NCI-H187 (cell line): ENCODE measurements at places on chromosomes 2 and 18.

DNA sequence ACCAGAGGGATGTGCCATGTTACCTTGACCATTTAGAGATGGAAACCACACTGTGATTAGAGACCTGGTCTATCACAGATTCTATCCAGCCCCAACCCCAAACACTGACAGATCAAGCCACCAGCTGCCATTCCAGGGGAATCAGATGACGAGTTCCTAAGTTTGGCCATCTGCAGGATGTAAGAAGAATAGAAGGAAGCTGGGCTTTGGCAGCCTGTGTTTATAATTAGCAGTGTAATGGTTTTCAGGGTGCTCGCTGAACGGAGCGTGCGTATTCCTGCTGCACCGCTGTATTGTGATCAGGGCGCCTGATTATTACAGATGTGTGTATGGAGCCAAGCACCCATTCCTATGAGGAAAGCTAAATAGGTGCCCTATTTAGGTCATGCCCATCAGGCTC is 138.1 kb downstream of the LRRC30 start:
- DNase-seq: no peak

GRCh38 chr2:98460573-98461497 is 16.2 kb downstream of the INPP4A start:
- no peak for DNase-seq

DNA sequence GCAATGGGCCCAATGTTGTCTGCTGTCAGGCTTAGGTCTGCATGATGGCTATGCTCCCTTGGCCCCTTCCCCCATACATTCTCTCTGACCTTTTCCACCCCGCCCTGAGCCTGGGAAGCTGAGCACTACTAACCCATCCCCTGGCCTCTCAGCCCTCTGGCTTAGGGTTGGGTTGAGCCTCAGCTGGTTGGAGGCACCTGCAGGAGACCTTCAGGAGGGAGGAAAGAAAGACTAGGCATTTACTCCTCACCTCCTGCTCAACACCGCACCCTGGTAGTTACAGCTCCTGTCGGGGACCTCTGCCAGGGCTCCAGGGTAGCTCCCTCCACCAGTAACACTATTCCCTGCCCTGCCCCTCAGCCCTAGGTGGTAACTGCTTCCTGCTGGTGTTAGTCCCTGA is 80.5 kb downstream of the GALNT14 start:
- DNase-seq: no peak

GRCh38 chr18:63788447-63789096 is 13.4 kb downstream of the SERPINB7 start:
- DNase-seq: no peak

- DNase-seq: no peak
Observed at GRCh38 chr2:162060532-162060931, 13.5 kb downstream of the DPP4 start.

GRCh38 chr2:200121931-200122330 is 166.5 kb downstream of the MAIP1 start:
- DNase-seq: no peak

DNA sequence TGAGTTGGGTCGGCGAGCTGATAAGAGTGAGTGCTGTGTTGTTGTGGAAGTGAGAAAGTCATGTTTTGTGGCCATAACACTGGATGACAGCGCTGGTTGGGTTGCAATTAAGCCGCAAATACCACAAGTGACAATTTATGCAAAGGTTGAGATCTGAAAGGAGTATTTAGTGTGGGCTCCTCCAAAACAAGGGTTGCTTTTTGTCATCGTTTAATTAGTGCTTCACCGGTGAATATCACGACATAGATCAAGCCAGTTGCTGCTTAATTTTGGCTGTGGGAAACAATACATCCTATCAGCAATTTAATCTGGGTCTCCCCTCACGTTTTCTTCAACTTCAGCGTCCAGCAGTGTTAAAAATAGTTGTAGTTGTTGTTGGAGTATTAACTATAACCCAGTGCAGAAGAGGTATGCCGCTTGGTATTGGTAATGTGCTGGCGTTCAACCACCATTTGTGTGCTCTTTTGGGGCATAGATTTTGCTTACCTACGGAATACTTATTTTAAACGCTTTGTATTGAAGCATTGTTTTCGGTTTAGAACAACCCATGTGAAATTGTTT is 662 bp downstream of the ACVR2A start:
- DNase-seq: no peak

DNA sequence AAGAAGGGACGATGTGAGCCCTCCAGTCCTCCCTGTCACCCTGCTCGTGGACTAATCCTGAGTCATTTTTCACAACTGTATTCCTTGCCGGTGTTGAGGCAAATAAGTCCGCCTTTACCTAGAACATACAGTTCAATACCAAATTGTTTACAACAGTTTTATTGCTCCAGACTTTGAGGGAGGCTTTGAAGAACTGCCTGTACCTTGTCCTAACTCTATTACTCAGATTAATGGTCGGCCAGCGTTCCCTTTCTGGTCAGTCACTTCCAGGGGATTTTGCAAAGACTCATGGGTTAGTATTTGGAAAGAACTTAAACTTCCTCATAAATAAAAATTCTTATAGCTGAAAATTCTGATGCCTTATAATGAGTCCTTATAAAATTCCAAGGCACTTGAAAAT is 85.1 kb upstream of the ZNF532 start:
- no peak for DNase-seq

- no peak for DNase-seq
Observed at GRCh38 chr2:113304702-113305101, 26.0 kb upstream of the PAX8 start.

GRCh38 chr18:78984941-78985784 is 5.5 kb downstream of the SALL3 start:
- no peak for DNase-seq

GRCh38 chr2:107545066-107545465 is 281.6 kb upstream of the RGPD4 start:
- DNase-seq: no peak

GRCh38 chr2:24287171-24287570 is 73.2 kb downstream of the ITSN2 start:
- no peak for DNase-seq

- no peak for DNase-seq
Observed at GRCh38 chr2:11168488-11168887, 13.2 kb downstream of the SLC66A3 start.

- DNase-seq: no peak
Observed at GRCh38 chr2:208156439-208156838, 7.0 kb downstream of the CRYGA start.

DNA sequence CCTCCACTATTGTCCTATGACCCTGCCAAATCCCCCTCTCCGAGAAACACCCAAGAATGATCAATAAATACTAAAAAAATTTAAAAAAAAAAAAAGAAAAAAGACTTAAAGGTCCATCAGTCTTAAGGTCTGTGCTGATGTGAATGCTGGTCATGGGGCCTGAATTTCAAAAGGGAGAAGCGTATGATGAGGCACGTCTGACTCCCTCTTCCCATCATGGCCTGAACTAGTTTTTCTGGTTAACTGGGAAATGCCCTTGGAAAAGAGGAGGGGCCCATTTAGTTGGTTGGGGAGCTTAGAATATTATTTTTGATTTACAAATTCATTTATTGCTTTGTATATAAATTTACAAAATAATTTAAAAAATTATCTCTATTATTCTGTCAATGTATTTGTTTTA is 291.0 kb upstream of the CDH19 start:
- DNase-seq: no peak

DNA sequence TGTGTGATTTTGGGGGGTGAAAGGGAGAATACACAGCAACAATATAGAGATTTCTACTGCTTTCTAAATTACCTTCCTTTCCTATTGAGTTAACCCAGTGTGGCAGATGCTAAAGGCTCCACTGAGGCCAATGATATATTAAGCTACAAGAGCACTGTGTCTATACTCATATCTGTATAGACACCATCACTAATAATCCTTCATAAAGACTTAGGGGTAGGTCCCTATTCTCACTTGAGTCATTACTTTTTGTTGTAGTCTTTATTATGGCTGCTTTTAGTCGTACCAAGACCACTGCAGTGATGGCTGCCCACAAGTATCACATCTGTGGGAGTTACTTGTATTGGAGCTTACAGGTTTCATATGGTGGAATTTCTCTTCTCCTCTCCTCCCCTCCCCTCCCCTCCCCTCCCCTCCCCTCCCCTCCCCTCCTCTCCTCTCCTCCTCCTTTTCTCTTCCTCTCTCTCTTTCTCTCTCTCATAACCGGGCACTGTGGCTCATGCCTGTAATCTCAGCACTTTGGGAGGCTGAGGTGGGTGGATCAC is 637.6 kb downstream of the ADCYAP1 start:
- DNase-seq: no peak
